ENCODE measurements at places on chromosomes 3 and 15. TPM values are rescaled to one million over a fixed set of nuclear protein-coding genes. Genes with fewer than 3 reads are reported as not detected.

- no peak for DNase-seq
Observed at GRCh38 chr3:134654031-134654430, 3.2 kb upstream of the KY start.

- no peak for DNase-seq
Observed at GRCh38 chr15:74792227-74793016, 10.5 kb downstream of the CSK start.

- DNase-seq = no peak
Observed at GRCh38 chr3:188370081-188370830, 216.3 kb downstream of the LPP start.

DNA sequence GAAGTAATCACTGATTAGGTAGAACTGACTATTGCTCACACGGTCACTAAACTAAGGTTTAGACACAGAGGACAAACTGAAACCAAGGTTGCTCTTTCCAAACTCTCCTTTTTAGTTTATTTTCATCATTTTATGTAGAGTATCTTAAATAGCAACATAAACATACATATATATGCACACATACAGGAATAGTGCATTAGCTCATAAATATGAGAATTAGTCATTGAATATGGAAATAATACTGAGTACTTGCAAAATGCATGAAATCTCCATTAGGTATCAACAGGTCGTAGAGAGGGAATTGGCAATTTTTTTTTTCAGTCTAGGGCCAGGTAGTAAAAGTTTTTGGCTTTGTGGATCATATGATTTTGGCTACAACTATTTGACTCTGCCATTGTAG, 557.1 kb downstream of the NLGN1 start:
- no peak for DNase-seq

DNA sequence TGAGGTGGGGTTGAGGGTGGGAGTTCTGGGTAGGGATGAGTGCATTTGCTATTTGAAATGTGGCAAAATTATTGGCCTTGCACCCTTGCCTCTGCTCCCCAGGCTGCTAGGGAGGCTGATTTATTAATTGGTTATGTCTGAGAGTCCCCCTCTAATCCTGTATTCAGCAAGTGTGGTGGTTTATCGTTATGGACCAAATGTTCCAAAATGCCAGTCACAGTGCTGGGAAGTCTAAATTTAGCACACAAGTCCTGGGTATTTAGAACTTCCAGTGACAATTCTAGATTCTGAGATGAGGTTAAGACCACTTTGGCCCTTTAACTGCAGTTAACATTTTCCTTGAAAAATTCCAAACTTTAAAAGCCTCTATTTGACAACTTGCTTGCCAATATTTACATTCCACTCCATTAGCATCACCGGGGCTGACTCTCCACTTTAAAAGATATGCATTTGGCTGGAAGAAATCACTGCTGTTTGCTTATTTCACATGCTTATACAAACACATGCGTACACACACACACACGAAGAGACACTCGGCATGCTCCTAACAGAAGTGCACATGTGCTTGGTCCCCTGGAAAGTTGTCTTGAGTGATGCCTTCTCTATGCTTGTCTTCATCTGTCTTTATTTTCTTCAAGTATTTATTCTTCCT, 247.7 kb downstream of the IL20RB start:
- no peak for DNase-seq

GRCh38 chr3:177795859-177796258, 598.6 kb upstream of the TBL1XR1 start:
- no peak for DNase-seq

- DNase-seq = no peak
Observed at GRCh38 chr3:36840453-36840921, 76.1 kb upstream of the DCLK3 start.

GRCh38 chr15:41558400-41559238, at the start of gene TYRO3:
Gene TYRO3 (plus strand): TSS chr15:41559212. CDS start chr15:41559258, 46 bp downstream.
- DNase-seq = no peak

DNA sequence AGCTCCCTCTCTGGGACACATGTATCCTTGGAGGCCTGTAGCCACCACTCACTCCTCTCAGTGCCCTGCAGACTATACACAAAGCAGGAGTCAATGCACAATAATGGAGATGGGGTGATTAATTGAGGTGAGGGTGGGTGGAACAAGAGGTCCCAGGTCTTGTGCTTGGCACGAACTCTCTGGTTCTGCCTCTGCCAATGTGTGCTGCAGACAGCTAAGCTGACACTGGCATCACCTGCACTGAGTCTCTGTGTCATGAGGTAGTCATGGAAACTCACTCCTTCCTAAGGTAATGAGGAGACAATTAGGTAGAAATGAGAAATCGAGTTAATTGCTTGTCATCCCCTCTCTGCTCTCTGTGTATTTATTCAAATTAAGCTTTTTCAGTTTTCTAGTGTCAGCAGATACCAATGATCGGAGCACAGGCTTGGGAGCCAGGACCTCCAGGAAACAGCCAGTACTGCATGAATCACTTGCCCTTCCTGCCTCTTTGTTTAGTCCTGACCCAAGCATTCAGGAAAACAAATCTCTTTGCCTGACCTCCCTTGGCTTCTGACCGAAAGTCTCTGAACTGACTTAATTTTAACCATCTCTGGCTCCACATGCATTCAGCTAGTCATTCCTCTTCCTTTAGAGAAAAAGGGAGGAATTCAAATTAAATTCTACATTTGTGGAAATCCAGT, 56.7 kb downstream of the DRD3 start:
- no peak for DNase-seq

DNA sequence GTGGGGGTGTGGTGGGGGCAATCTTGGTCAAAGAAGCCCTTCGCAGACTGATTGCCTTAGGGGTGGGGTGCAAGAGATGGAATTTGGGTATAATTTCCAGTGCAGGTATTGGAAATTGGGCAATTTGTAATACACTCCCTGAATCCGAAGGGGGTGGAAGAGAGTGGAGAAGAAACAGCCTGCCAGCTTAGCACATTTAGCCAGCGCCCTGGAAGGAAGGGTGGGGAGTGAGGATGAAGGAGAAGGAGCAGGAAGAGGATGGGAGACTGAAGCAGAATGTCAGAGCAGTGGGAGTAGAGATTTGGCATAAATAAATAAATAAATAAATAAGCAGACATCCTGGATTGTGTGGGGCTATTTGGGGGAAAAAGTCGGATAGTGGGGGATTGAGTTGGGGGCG, 1.6 kb downstream of the GAP43 start:
- DNase-seq = no peak

GRCh38 chr3:171753665-171754408, 56.4 kb downstream of the PLD1 start:
- DNase-seq = no peak

DNA sequence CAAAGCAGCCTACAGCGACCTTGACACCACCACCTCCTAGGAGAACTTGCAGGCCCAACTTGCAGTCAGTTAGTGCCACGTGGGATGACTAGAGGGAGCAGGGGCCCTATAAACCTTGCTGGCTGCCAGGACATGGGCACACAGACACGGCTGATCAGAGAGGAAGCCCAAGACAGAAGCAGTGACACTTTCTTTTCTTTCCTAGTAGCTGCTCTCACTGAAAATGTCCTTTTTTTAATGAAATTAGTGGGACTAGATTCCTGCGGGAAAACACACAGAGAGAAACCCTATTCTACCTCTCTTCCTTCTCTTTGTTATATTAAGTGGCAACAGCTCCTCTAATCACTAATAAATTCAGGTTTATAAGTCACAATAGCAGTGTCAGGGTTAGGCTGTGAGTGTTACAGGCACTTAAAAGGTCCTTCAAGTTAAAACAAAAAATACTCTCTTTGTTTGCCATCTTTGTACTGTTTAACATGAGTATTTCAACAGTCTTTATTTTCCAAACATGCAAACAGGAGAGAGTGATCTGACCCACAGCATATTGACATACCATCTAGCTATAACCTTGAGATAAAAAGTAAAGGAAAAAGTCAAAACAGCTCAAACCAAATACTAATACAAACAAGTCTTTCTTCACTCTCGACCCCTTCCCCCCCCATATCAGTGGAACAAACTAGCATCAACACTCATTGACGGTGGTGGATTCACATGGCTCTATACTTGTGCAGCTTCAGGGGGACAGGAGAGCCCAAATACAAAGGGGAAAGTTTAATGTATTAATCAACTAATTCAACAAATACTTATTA, 2.1 kb upstream of the TMEM212 start:
- no peak for DNase-seq

DNA sequence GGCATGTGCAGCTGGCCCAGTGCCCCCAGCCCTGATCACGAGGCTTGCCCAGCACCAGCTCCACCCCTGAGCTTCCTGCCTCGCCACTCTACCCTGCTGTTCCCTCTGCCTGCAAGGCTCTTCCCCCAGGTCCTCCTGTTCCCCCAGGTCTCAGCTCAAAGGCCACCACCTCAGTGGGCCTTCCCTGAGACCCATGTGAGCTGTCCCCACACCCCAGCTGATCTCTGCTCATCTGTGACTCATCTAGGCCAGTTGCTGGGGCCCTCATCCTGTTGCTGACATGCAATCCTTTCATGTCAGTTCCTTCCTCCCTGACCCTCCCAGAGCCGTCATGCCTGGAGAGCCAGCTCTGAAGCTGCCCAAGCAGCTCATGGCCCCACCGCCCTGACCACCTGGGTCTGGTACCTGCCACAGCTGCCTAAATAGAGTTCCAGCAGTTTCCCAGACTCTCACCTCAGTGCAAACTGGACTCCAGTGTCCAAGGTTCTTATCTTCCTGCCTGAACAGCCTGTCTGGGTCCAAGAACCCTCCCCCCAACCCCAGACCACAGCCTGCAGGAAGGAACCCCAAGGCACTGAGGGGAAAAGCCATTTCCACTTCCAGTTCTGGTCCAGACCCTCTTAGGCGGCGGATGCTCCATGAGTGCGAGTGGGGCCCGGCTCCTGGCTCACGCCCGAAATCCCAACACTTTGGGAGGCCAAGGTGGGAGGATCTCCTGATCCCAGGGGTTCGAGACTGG, 116.6 kb upstream of the IQSEC1 start:
- DNase-seq = peak; percentile 42

The SYNPR gene
- not detected for total RNA-seq

The TMCC1 gene
- 48.1 TPM for total RNA-seq

The CAND2 gene
- total RNA-seq = 5.6 TPM

The LAMB2 gene
- total RNA-seq = 540 TPM

The TAMM41 gene
- 16.8 TPM for total RNA-seq

The RBP2 gene
- not detected for total RNA-seq

The RAP2B gene
- 6.6 TPM for total RNA-seq

The GBE1 gene
- 49.8 TPM for total RNA-seq

Measured in breast epithelium (tissue), 4 donors.